ENCODE measurements at places on chromosomes 12 and 14.

DNA sequence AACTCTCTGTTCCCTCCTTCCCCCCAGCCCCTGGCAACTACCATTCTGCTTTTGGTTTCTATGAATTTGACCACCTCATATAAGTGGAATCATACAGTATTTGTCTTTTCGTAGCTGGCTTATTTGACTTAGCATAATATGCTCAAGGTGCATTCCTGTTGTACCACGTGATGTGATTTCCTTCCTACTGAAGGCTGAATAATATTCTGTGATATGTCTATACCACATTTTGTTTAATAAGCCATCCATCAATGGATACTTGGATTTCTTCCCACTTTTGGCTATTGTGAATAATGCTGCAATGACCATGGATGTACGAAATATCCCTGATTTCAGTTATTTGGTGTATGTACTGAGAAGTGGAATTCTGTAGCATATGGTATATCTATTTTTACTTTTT is 16.3 kb downstream of the NDUFA9 start:
- no peak for DNase-seq

- DNase-seq, result no peak
Measured at GRCh38 chr12:26239122-26239851, 43.9 kb downstream of the SSPN start.

GRCh38 chr12:85367936-85368335 is 87.9 kb downstream of the ALX1 start:
- DNase-seq, result no peak

DNA sequence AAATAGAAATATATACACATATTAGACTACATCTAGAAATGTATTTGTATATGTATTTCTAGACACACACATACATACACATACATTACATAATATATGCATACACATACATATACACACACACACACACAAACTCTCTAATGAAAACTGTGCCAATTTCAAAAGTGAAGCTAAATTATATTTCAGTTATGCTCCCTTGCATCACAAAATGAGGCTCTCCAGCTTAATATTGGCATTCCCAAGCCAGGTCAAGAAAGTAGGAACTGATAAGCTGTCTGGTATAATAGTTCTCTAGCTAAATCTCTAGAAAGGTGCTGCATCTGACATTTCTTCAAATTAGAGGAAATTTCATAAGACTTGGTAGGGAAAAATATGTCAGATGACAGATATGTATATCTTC is 56.9 kb downstream of the GARIN6 start:
- DNase-seq, result no peak

DNA sequence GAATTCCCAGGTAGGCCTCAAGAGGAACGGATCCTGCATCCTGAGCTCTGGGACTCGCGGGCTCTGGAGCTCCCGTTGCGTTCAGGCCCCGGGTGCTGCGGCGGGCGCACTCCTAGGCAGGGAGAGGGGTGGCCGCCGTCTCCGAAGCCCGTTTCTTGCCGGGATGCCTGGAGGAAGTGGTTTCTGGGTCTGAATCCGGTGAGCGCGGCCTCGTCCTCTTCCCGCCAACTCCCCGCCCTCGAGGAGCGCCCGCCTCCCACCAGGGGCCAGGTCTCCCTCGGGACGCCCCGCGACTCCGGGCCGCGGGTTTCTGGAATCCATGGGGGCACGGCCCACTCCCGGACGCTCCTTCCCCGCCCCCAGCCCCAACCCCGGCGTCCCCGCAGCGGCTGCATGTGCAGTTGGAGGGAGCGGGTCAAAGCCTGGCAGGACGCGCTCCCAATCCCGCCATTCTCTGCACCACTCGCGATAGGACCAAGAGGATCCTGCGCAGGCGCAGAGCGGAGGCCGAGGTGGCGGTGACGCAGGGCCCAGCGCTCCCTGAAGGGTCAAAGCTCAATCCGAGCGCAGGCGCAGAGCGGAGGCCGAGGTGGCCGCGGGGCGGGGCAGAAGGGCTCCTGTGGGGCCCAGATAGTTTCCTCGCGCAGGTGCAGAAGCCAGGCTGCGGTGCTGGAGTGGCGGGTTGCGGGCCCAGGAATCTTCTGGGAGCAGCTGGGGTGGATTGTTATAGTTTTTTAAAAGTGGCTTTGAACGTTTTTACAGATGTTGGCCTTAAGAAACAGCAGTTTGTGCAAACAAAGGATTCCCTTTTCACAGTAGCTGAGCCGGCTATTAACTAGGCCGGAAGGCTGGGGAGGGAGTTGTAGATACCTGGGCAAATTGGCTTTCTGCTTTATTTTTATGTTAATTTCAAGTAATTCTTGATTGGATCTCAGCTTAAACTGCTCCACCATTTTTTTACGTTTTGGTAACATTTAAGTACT is 796.4 kb downstream of the AACS start:
- no peak for DNase-seq

- no peak for DNase-seq
Measured at GRCh38 chr12:50248411-50248810, 34.9 kb downstream of the LIMA1 start.

DNA sequence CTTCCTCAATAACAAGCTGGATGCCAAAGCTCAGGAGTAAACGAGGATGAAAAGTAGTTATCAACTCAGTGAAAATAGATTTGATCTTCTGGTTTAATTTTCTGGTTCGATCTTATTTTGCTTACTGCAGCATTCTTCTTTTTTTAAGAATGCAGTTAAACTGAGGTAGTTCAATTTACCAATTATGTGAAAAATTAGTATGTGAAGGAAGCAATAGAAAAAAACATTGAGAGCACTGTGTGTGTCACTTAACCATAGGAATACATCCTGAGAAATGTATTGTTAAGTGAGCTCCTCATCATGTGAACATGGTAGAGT is 111.4 kb upstream of the TSPAN8 start:
- no peak for DNase-seq

DNA sequence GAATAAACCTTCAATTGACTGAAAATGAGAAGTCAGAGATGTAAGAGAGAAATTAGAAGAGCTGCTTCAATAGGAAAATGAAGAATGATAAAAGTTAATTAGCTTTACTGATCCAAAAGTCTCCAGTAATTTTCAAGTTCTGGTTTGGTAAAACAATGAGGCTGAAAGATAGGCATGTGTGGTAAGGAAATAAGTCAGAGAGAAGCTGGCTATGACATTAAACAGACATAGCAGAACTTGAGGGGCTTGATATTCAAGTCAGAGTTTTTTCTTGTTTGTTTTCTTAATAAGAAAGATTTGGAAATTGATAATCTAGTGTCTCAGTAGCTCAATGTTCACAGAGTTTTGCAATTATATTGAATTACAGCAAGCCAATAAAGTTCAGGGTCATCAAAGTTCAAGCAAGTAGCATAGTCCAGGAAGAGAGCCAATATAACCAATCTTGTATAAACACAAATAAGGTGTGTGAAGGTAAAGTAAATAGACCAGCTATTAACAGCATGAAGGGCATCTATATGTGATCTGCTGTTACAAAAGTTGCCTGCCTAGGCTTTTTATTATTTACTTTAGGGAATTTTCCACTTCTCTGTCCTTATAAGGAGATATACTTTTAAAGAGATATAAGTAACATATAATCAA is 1111.5 kb downstream of the TRHDE start:
- no peak for DNase-seq

DNA sequence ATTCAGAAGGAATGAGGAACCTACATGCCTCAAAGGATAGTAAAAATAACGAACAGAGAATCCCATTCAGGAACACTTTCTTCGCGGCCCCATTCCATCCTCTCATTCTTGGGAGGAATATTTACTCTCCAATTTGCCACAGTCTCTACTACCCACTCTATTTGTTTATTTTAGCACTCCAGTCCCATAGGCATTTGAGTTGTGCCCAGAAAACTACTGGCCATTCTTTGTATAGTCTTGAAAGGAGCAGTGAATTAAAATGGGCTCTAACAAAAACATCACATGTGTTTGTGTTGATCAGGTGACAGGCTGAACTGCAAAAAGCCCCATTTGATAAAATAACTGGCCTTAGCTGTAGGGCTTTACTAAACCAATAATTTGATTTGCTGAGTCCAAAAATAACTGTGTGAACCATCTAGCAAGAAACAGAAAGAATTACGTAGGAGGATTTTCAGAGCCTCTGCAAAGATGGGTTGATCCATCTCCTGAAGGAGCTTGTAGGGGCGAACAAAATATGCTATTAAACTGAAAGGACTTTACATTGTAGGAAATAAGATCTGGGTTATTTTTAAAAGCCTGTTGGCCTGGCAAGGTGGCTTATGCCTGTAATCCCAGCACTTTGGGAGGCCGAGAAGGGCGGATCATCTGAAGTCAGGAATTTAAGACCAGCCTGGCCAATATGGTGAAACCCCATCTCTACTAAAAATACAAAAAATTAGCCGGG is 142.3 kb upstream of the CPNE8 start:
- DNase-seq, result no peak

DNA sequence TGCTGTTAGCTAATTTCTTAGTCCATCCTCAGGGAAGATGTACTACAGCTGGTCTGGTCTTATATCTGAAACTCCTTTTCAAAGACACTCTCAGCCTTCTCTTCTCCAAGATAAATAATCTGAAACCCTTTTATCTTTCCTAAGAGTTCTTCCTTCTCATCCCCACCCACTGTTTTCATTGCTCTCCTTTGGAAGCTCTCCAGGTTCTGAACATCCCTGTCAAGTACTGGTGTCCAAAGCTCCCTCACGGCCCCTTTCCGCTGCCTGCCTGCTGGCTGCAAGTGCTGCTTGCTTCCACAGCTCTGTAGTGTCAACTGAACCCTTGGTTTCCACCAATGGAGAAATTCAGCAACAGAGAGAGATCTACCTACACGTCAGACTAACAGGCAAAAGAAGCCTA is 6.6 kb upstream of the SLC6A13 start:
- DNase-seq, result no peak

GRCh38 chr14:96362071-96362964 is 823 bp downstream of the ATG2B start:
- peak; percentile 6 for DNase-seq

DNA sequence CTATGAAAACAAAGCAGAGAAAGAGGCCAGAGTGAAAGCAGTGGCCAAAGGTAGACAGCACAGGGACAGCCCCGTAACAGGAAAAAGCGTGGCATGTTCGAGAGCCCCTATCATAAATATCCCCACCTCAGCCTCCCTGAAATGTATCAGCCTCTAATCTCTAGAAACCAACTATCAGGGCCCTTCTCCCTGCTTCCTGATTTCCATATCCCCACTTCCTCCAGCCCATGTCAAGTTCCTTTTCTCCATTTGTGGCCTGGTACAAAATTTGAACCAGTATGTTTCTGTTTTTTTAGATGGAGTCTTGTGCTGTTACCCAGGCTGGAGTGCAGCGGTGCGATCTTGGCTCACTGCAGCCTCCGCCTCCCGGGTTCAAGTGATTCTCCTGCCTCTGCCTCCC is 16.9 kb downstream of the DEPDC4 start:
- no peak for DNase-seq

- no peak for DNase-seq
Measured at GRCh38 chr14:100554082-100554677, 33.0 kb downstream of the BEGAIN start.

GRCh38 chr12:3836641-3837040 is 36.6 kb downstream of the PARP11 start:
- no peak for DNase-seq

DNA sequence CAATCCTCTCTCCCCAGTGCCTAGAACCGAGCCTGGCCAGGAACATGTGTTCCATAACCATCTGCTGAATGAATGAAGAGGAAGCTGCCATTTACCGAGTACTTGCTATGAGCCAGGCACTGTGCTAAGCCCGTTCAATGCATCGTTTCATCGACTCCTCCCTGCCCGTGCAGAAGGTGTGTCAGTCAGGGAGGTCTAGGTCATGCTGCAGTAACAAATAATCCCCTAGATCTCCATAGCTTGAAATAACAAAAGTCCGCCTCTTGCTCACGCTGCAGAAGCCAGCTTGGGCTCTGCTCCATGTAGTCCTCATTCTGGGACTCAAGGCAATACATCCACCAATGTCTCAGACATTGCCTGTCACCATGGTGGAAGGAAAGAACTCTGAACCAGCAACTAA is 101.3 kb downstream of the SCARB1 start:
- DNase-seq, result no peak

DNA sequence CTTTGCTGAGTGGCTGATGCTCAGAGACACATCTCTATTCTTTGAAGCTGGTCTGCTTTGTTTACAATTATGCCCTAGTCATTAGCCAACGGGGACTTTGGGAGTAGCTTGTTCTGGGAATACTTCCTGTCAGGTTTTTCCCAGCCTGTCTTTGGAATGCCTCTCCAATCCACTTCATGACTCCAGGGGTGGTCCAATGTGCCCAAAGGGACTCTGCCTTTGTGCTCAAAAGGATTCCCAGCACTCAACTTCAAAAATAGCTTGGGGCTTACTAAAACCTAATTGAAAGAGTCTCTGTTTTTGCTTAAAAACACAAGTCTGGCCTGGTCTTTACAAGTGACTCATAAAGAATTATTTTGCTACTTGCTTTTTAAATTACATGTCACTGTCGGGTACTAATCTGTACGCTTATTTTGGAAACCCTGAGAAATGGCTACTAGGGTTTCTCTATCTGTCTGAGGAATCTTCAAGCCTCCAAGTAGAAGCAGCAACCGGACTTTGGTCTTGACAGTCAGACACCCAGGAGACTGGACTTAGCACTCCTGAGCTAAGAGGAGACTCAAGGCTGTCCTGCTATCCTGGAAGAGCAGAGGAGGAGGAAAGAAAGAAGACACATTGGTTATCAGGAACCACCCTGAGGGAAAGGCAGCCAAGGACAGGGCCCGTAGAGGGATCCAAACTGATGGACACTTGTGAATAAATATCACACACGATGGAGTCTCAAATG is 20.7 kb downstream of the PHLDA1 start:
- no peak for DNase-seq

GRCh38 chr14:56199095-56199981 is 81.1 kb downstream of the PELI2 start:
- DNase-seq, result no peak

DNA sequence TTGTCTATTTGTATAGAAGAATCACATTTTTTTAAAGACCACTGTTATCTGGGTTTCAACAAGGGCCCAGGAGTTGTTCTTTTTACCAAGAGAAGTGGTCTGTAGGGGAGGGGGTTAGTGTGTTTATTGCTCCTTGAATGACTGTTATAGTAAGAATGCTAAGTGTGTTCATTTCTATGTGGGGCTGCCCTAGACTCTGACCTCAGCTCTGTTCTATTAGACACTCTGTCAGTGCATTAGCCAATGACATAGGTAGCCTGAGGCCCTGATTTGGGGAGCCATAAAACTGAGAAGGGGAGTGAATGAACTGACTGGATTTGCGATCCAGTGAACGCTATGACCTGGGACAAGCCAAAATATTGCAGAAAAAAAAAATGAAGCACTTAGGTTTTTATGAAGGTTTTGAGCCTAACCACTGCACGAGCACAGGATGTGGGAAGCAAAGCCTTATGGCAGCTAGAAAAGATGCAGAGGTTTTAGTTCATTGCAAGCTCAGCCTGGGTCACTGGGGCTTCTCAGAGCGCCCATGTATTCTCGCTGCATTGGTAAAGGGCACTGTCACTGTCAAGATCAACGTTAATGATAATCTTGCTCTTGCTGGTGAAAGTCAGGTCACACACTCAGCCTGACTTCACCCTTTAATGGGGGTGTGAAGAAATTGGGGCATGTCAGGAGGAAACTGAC is 63.8 kb downstream of the PRKCH start:
- DNase-seq, result peak; percentile 33

DNA sequence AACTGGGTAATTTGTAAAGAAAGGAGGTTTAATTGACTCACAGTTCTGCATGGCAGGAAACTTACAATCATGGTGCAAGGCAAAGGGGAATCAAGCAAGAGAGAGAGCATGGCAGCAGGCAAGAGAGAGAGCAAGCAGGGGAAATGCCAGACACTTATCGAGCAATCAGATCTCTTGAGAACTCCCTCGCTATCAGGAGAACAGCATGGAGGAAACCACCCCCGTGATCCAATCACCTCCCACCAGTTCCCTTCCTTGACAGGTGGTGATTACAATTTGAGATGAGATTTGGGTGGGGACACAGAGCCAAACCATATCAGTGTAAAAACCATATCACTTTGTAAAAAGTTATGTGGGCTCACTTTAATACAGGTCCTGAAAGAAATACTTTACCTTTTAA is 56.4 kb upstream of the NEDD1 start:
- no peak for DNase-seq
